ENCODE measurements at places on chromosomes 7 and 10.
A peak's percentile ranks its signal among the peaks of the same experiment; 100 is the strongest.

- DNase-seq, result peak; percentile 94
These were observed 7.9 kb downstream of the HSPB1 start for GRCh38 chr7:76310102-76310957.

DNA sequence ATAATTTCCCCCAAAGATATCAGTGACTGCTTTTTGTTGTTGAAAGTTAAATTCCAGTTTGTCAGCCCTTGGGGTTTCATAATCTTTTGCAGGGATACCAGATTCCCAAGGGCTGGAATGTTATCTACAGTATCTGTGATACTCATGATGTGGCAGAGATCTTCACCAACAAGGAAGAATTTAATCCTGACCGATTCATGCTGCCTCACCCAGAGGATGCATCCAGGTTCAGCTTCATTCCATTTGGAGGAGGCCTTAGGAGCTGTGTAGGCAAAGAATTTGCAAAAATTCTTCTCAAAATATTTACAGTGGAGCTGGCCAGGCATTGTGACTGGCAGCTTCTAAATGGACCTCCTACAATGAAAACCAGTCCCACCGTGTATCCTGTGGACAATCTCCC, 3.2 kb downstream of the CYP26A1 start:
- DNase-seq, result no peak

GRCh38 chr7:3153118-3153517, 109.5 kb upstream of the CARD11 start:
- no peak for DNase-seq

- DNase-seq, result no peak
These were observed 170.5 kb downstream of the RAB11FIP2 start for GRCh38 chr10:117876210-117876609.

- DNase-seq, result peak; percentile 4
These were observed 76.4 kb upstream of the CDC14C start for GRCh38 chr7:48847917-48848316.

GRCh38 chr10:17561111-17561510, 56.1 kb downstream of the HACD1 start:
- DNase-seq, result peak; percentile 27

DNA sequence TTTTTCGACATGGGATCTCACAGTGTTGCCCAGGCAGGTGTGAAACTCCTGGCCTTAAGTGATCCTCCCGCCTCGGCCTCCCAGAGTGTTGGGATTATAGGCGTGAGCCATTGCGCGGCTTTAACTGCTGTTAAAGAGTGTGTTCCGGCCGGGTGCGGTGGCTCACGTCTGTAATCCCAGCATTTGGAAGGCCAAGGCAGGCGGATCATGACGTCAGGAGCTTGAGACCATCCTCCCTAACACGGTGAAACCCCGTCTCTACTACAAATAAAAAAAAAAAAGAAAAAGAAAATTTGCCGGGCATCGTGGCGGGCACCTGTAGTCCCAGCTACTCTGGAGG, 1.1 kb downstream of the RABGEF1 start:
- peak; percentile 48 for DNase-seq

- no peak for DNase-seq
These were observed 27.2 kb downstream of the PWWP2B start for GRCh38 chr10:132423966-132424861.

DNA sequence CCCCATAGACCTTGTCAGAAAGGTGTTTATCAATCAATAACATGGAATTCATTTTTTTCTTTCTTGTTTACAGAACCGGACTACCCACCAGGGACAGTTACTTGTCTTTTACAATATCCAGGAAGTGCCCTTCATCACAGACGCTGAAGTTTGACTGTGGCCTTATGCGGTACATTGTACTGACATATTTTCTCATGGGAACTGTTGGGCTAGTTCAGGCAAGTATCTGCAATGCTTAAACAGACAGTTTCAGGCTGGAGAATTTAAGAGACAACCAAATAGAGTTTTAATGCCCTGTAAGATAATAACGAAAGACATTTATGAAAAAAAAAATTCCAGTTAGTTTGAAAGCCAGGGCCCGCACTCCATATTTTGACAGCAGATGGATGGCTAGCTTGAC, 246.4 kb downstream of the GATA3 start:
- DNase-seq, result no peak

GRCh38 chr10:63068246-63068645, 64.9 kb upstream of the NRBF2 start:
- no peak for DNase-seq

DNA sequence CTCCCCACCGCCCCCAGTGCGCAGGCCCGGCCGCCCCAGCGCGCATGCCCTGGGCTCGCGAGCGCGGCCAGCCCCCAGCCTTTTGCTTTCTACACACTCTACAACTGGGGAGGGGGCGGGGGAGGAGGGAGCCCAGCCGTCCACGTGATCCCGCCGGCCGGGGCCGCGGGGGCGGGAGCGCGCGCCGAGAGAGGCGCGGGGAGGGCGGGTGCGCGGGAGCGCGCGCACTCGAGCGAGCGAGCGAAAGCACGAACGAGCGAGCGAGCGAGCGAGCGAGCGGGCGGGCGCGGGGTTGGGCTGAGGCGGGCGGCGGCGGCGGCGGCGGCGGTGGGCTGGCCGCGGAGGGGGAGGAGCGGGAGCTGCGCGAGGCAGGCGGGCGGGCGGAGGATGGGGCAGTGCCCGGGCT, at the start of gene AUTS2:
AUTS2 (plus strand) TSS at position 395 of the 406 bp plus-strand sequence. CDS start 1,179 bp downstream, outside the sequence.
- DNase-seq, result peak; percentile 99

GRCh38 chr7:1950066-1950451, 280.0 kb downstream of the ELFN1 start:
- no peak for DNase-seq
